ENCODE measurements at places on chromosomes 2 and 18. TPM values are rescaled to one million over a fixed set of nuclear protein-coding genes. Genes with fewer than 3 reads are reported as not detected.

TEX44 gene
- not detected for total RNA-seq

SKOR2 gene
- total RNA-seq: not detected

CYB5A gene
- 46.9 TPM for total RNA-seq

SERPINB12 gene
- total RNA-seq: not detected

STK36 gene
- total RNA-seq: 41.3 TPM

IAH1 gene
- total RNA-seq: 54.8 TPM

DARS1 gene
- total RNA-seq: 92.0 TPM

ZNF396 gene
- 3.2 TPM for total RNA-seq

ZSWIM2 gene
- not detected for total RNA-seq

DYNC1I2 gene
- total RNA-seq: 57.6 TPM

GPD2 gene
- 26.8 TPM for total RNA-seq

LRRC30 gene
- not detected for total RNA-seq

EEF1B2 gene
- 813 TPM for total RNA-seq

Measured in B cell (primary cell).